ENCODE measurements at places on chromosomes 2 and 18. TPM values are rescaled to one million over a fixed set of nuclear protein-coding genes. Genes with fewer than 3 reads are reported as not detected.

GRCh38 chr2:99504844-99505584 is 15.2 kb upstream of the REV1 start:
- no peak overlapping the region for H3K4me3 ChIP-seq
- H3K27me3 ChIP-seq, result peaks cover under 1% of the 10 kb centered on the region
- H3K4me1 ChIP-seq, result no peaks in the 10 kb centered on the region
- no peaks in the 10 kb centered on the region for H3K36me3 ChIP-seq
- peak overlapping the region; percentile 29 for H3K27ac ChIP-seq
- DNase-seq, result no peak

DNA sequence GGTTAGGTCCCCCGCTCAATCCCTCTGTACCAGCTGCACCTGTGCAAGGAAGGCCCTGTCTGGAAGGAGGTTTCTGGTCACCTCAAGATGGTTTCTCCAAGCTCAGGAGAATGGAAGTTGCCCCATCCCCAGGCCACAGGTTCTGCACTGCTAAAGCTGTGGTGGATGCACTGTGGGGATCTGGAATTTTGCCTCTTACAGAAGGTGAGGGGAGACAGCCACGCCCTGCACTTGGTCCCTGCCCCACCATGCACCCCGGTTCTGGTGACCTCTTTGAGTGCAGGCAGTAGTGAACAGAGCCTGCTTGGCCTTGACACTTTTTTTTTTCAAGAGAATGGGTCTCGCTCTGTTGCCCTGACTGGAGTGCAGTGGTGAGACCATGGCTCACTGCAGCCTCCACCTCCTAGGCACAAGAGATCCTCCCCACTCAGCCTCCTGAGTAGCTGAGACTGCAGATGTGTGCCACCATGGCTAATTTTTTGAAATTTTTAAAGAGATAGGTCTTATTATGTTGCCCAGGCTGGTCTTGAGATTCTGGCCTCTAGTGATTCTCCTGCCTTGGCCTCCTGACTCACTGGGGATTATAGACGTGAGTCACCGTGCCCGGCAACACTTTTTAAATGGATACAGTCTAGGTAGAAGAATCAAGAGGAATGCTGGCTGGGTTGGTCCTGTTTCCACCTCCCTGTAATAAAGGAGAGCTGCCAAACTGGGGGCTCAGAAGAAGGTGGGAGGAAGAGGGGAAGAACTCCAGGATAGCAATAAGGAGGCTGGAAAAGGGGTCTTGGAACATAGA is 5.8 kb upstream of the NT5DC4 start:
- no peaks in the 10 kb centered on the region for H3K36me3 ChIP-seq
- peaks cover 22% of the 10 kb centered on the region for H3K27me3 ChIP-seq
- no peak overlapping the region for H3K4me3 ChIP-seq
- no peak for DNase-seq
- H3K4me1 ChIP-seq, result peaks cover 8% of the 10 kb centered on the region

DNA sequence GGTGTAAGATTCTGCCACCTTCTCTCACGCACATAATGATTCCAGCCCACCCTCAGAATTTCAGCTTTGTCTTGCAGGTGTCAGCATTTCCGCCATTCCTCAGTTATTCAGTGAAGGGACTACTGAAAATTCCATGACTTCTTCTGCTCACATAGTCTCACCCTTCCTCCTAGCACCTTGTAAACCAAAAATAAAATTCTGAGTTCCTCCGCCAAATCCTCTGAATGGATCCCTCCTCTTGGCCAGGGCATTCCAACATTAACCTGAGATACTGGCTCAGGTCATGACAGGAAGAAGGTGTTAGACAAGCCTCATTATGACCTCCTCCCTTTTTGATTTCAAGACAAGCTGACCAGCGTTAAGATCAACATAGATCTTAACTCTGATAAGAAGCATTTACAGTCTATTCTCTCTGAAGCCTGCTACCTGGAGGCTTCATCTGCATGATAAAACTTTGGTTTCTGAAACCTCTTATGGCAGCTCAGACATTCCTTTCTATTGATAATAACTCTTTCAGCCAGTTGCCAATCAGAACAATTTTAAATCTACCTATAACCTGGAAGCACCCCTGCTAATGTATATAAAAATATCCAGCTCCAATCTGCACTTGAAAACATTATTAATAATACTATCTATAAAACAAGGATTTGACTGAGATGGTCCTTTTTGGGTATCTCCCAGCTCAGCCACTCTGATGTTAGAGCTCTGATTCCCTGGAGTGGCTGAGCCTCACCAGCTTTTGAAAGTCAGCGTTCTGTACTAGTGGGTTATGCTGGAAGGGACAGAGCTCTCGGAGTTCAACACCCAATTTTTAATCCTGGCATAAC is 136.4 kb upstream of the APCDD1 start:
- DNase-seq, result no peak
- H3K27me3 ChIP-seq, result peaks cover 5% of the 10 kb centered on the region
- no peak overlapping the region for H3K27ac ChIP-seq
- peaks cover 7% of the 10 kb centered on the region for H3K36me3 ChIP-seq
- no peak overlapping the region for H3K4me3 ChIP-seq
- H3K4me1 ChIP-seq, result peaks cover 33% of the 10 kb centered on the region

The LINC00305 gene
- not detected for total RNA-seq

DNA sequence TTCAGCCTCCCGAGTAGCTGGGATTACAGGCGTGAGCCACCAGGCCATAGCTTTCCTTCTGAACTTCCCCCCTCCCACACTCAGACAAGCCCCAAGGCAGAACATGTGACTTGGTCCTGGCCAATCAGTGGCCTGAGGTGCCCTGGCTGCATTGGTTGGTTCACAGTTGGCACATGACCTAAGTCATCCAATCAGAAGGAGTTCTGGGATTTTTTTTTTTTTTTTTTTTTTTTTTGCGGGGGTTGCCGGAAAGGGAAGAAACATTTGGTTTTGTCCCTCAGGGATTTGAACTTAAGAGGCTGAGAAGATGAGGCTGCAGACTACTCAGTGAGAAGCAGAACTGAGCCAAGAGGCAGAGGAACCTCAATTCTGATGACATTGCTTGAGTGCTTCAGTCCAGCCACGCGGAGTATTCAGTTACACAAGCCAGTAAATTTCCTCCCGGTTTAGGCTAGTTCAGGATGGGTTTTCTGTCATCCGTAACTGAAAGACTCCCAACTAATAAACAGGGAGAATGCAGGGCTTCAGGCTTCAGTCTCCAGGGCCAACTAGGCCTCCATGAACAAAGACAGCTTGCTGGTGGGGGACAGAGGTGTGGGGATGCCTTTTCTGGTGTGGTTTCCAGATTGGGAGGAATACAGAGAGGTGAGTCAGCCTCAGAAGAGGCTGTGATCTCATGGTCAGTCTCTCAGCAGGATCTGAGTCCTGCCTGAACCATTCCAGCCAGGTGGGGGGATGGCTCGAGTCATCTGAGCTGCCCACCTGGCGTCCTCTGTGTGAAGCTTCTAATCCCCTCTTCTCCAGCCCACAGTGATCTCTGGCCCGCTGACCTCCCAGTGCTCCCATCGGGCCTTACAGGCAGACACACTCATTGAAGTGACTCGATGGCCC is 9.2 kb downstream of the PTMA start:
- no peak overlapping the region for H3K27ac ChIP-seq
- no peaks in the 10 kb centered on the region for H3K27me3 ChIP-seq
- H3K4me1 ChIP-seq, result peaks cover 27% of the 10 kb centered on the region
- no peak for DNase-seq
- H3K4me3 ChIP-seq, result no peak overlapping the region
- no peaks in the 10 kb centered on the region for H3K36me3 ChIP-seq

DNA sequence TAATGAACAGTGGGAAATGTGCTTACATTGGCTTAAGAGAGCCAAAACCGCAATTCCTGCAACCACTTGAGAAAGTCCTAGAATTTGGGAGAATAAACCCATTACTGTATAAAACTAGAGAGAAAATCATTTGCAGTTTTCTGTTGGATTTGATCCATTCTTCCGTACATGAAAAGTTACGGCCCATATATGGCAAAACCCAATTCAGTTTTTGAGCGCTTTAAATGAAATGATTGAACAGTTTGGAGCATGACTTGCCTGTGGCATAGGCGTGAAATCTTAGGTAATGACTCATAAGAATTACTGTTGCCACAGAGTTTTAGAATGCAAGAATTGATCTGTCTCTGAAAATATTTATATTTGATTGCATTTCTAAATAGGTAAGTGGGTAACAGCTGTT is 52.0 kb downstream of the PHLPP1 start:
- DNase-seq, result no peak
- peaks cover 12% of the 10 kb centered on the region for H3K36me3 ChIP-seq
- H3K4me1 ChIP-seq, result peaks cover 30% of the 10 kb centered on the region
- H3K27me3 ChIP-seq, result no peaks in the 10 kb centered on the region
- no peak overlapping the region for H3K4me3 ChIP-seq

The REG1B gene
- total RNA-seq, result not detected

- H3K27me3 ChIP-seq, result no peaks in the 10 kb centered on the region
- H3K4me1 ChIP-seq, result no peaks in the 10 kb centered on the region
- H3K36me3 ChIP-seq, result peaks cover 6% of the 10 kb centered on the region
- no peak overlapping the region for H3K4me3 ChIP-seq
- H3K27ac ChIP-seq, result no peak overlapping the region
- no peak for DNase-seq
Observed at GRCh38 chr2:154291927-154292326, 406.6 kb upstream of the KCNJ3 start.

DNA sequence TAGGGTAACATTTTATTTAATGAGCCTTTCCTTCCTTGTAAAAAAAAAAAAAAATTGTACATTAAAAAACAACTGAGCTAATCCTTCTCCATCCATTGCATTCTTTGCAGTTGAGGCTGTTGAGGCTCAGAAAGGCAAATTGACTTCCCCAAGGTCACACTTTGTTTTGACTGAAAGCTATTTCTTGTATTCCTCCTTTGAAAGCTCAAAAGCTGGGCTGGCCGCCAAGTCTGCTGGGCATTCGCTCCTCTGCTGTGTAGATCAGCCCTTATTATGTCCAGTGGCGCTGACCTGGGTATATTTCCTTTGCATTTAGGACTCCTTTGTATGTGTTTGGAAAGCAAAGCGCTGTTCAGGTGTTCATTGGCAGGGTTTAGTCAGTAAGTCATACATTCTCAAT is 44.0 kb downstream of the SGPP2 start:
- no peaks in the 10 kb centered on the region for H3K36me3 ChIP-seq
- peaks cover 7% of the 10 kb centered on the region for H3K27me3 ChIP-seq
- no peak overlapping the region for H3K27ac ChIP-seq

- H3K36me3 ChIP-seq, result no peaks in the 10 kb centered on the region
- DNase-seq, result no peak
- no peak overlapping the region for H3K27ac ChIP-seq
- H3K4me3 ChIP-seq, result peak overlapping the region; percentile 45
Observed at GRCh38 chr18:57429167-57430078, 5.8 kb upstream of the ONECUT2 start.

DNA sequence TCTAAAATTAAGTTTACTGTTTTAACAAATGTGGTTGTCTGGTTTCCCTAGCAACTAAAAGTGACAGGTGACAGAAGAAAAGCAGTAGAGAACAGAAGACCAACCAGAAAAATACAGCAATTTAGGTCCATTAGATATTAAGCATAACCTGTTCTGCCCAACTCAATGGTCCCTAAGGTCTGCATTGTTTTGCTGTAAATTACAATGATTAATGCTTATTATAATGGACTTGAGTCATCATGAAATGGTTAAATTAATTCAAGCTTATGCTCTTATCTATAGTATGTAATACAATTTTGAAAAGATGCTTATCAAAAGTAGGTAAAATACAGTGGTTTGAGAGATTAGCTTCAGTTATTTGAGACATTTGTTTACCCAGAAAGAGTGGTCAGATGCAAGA is 378.0 kb downstream of the GRB14 start:
- no peak for DNase-seq
- H3K36me3 ChIP-seq, result no peaks in the 10 kb centered on the region
- no peaks in the 10 kb centered on the region for H3K27me3 ChIP-seq
- no peak overlapping the region for H3K4me3 ChIP-seq

The C2orf74 gene
- 13.1 TPM for total RNA-seq

- H3K27ac ChIP-seq, result no peak overlapping the region
- H3K4me1 ChIP-seq, result no peaks in the 10 kb centered on the region
- H3K4me3 ChIP-seq, result no peak overlapping the region
- H3K27me3 ChIP-seq, result peaks cover 40% of the 10 kb centered on the region
- no peak for DNase-seq
- H3K36me3 ChIP-seq, result no peaks in the 10 kb centered on the region
Observed at GRCh38 chr2:140586379-140586778, 1544.4 kb downstream of the LRP1B start.

The CHRND gene
- total RNA-seq, result 0.60 TPM

The NTSR2 gene
- not detected for total RNA-seq

GRCh38 chr2:200308546-200309295 is 2.2 kb downstream of the SPATS2L start:
- H3K4me3 ChIP-seq, result peak overlapping the region; percentile 90
- peaks cover 39% of the 10 kb centered on the region for H3K4me1 ChIP-seq
- H3K27me3 ChIP-seq, result no peaks in the 10 kb centered on the region
- H3K36me3 ChIP-seq, result peaks cover 9% of the 10 kb centered on the region
- peak overlapping the region; percentile 90 for H3K27ac ChIP-seq

The AGPS gene
- total RNA-seq, result 52.1 TPM

GRCh38 chr18:25299426-25300300 is 52.3 kb downstream of the ZNF521 start:
- no peaks in the 10 kb centered on the region for H3K27me3 ChIP-seq
- no peak overlapping the region for H3K4me3 ChIP-seq
- peaks cover 6% of the 10 kb centered on the region for H3K4me1 ChIP-seq
- no peak for DNase-seq
- H3K36me3 ChIP-seq, result peaks cover 10% of the 10 kb centered on the region

- DNase-seq, result no peak
- no peak overlapping the region for H3K27ac ChIP-seq
- peaks cover 7% of the 10 kb centered on the region for H3K4me1 ChIP-seq
- H3K36me3 ChIP-seq, result no peaks in the 10 kb centered on the region
- no peak overlapping the region for H3K4me3 ChIP-seq
Observed at GRCh38 chr2:107735201-107735600, 91.5 kb upstream of the RGPD4 start.

DNA sequence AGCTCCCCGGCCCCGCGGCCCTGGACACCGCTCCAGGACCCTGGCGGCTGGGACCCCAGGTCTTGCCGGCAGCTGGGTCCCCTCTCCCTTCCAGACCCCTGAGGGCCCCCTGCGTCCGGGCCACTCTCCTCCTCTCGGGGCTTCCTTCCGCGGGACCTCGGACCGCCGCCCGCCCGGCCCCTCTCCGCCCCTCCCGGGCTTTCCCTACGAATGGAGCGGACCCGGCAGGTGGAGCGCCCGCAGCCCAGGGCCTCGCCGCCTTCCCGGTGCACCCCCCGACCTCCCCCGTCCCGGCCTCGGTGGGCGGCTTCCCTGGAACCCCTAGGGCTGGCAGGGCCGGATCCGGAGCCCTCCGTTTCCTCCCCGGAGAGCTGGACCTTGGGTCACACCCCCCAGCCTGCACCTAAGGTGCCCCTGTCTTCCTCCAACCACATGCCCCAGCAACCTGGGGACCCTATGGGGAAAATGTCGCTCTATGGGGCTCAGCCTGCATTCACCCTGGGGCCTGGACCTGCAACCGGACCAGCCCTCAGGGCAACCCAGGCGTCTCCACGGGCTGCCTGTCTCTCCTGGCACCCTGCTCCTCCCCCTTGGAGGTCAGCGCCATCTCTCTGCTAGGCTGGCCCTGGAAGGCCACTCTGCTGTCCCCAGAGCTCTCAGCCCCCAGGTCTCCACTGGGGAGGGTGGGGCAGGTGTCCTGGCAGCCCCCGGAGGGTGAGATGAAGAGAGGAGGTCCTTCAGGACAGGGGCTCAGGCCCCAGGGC is 730 bp downstream of the B3GNT7 start:
- H3K4me3 ChIP-seq, result peak overlapping the region; percentile 77
- H3K4me1 ChIP-seq, result peaks cover 20% of the 10 kb centered on the region
- H3K27me3 ChIP-seq, result peaks cover 24% of the 10 kb centered on the region
- H3K27ac ChIP-seq, result no peak overlapping the region

- H3K4me3 ChIP-seq, result peak overlapping the region; percentile 91
- DNase-seq, result peak; percentile 80
- H3K36me3 ChIP-seq, result no peaks in the 10 kb centered on the region
- no peak overlapping the region for H3K27ac ChIP-seq
- H3K27me3 ChIP-seq, result peaks cover 94% of the 10 kb centered on the region
- peaks cover 28% of the 10 kb centered on the region for H3K4me1 ChIP-seq
Observed at GRCh38 chr2:176088048-176088936, 4.2 kb upstream of the HOXD13 start.

The GKN2 gene
- total RNA-seq, result not detected
